Vagina (tissue), 2 donors: ENCODE measurements at places on chromosomes 5 and 9. TPM values are rescaled to one million over a fixed set of nuclear protein-coding genes. Genes with fewer than 3 reads are reported as not detected.

Gene TAF1L
- not detected for total RNA-seq

Gene SEMA6A
- 28.7 TPM for total RNA-seq

Gene LCN15
- total RNA-seq: not detected

Gene ZNF484
- total RNA-seq: 14.0 TPM

Gene ABHD17B
- 12.0 TPM for total RNA-seq
